ENCODE measurements at places on chromosomes 7 and 10.

DNA sequence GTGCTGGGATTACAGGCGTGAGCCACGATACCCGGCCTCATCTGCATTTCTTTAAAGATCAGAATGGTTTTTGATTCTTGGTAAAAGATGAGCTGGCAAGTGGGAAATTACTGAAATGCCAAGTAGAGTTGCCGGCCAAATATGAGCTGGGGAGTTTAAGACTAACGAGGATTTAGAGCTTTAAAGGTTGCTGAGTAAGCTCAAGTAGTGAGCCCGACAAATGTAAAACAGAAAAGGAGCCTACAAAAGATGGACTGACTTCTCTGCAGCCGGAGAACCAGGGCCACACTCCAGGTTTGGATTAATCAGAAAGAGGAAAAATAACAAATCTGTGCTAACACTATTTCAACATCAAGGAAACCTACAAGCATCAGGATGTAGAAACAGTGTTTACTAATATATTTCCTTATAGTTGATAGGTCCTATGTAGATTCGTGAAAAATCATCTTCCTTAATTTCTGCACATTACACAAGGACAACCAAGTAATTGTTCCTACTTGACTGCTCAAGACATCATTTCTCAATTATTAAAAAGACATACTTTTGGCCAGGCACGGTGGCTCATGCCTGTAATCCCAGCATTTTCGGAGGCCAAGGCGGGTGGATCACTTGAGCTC lies 49.6 kb downstream of the MPP7 start:
- DNase-seq = no peak

- DNase-seq = no peak
These were observed 21.3 kb downstream of the PTPN12 start for GRCh38 chr7:77558284-77558967.

DNA sequence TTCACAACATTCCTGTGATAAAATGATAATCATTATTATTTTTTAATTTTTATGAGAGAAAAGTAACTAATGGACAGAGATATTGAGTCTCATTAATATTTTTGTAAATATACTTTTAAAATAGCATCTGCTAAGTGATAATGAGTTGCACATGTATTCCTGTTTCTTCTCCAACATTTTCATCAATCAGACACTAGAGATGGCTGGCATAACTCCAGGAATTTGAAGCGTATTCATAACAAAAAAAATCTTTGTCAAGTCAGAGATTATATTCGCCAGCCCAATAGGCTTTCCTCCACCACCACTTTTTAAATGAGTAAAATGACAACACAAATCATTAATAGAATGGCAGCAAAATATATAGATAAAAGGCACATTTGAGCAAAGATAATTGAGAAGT lies 524.0 kb upstream of the KCND2 start:
- DNase-seq = no peak

DNA sequence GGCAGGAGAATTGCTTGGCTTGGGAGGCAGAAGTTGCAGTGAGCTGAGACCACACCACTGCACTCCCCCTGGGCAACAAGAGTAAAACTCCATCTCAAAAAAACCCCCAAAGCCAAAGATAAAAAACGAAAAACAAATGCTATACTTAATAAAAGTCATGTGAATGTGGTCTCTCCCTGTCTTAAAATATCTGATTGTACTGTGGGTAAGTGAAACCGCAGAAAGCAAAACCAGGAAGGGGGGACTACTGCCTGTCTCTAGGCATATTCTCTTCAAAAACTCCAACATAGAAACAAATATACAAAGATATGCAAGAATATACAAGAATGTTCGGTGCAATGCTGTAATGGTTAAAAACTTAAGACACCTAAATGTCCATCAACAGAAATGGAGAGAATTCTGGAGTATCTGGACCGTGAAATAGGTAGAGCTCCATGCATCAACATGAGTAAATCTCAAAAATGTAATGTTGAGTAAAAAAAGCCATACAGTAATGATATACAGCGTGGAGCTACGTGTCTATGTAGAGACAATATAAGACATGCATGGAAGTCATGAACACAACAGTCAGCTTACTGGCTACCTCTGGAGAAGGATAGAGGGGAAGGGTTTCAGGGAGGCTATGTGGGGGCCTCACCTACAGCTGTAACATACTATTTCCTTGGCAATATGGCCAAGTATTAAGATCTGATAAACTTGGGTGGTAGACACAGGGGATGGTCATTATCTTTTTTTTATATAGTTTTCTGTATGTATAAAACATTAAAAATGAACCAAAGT lies 2.1 kb downstream of the ZNF394 start:
- DNase-seq = no peak

GRCh38 chr7:91685544-91685943 lies 195.0 kb downstream of the MTERF1 start:
- no peak for DNase-seq

DNA sequence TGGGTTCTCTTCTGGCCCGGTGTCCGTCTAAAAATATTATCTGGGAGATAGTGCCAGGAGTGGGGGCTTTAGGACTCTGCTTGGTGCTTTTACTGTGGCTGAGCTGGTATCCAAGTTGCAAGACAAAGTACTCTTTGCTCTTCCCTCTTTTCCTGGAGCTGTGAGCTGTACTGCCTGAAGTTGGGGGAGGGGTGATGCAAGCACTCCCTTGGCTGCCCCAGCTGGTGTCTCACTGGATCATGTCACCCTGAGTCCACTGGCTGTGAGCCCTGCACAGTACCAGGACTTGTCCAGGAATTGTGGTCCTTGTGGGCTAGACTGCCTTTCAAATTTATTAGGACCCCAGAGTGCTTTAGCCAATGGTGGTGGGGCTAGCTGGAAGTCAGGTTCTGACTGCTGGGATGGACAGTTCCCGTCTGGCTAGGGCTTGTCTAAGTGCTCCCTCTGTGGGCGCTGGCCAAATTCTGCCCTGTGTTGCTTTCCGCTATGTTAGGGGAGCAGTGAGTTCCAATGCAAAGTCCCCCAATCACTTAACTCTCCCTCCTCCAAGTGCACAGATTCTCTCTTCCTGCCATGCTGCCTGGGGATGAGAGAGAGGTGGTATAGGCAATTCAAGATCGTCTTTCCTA lies 13.1 kb downstream of the CC2D2B start:
- no peak for DNase-seq

GRCh38 chr10:42304341-42304740 lies 334.0 kb downstream of the ZNF33B start:
- DNase-seq = peak; percentile 59

GRCh38 chr7:131111081-131111576 lies 216.5 kb upstream of the MKLN1 start:
- no peak for DNase-seq

GRCh38 chr7:151626422-151627115 lies 106.9 kb upstream of the RHEB start:
- peak; percentile 29 for DNase-seq

DNA sequence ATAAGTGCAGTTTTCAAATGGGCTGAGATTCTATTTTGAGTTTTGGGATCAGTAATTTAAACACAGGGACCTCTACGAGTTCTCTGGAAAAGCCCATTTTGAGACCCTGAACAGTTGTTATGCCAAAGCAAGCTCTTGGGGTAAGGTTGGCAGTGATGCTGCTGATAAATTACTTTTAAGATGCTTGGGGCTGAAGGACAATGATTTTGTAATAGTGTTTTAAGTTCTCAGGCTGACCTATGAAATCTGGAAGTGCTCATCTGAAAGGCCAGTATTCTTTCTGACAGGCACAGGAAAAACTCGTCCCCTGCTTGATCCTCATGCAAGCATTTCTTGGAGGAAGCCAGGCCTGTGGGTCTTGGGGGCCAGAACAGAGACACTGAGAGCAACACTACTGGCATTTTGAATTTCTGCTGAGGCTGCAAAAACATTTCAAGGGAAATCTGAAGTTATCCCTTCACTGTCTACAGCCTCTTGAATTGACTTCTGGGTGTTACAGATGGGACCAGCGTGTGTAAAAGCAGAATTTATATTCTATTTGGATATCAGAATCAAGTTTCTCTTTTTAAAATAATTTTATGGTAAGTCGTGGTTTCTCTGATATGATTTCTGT lies 79.7 kb downstream of the AUTS2 start:
- no peak for DNase-seq

GRCh38 chr7:129889133-129889844 lies 63.5 kb downstream of the UBE2H start:
- DNase-seq = no peak

DNA sequence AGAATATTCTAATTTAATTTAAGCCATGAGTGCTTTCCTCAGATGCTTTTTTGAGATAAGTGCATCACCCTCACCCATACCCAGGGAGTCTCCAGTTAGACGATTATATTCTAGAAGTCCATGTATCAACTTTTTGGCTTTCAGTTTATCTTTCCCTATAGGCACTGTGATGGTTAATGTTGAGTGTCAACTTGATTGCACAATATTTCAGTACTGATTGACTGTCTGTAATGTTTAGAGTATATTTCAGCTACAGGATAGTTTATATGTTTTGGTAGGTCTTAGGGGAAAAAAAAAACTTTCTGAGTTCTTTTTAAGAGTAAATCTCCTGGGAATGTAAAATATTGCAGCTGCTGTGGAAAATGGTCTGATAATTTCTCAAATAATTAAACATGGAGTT lies 535.4 kb downstream of the ADRA2A start:
- DNase-seq = no peak

- DNase-seq = no peak
These were observed 610.5 kb downstream of the ACTR3B start for GRCh38 chr7:153370092-153370491.

GRCh38 chr7:47583739-47584535 lies 2.0 kb upstream of the TNS3 start:
- no peak for DNase-seq

GRCh38 chr10:71353639-71354038 lies 34.6 kb downstream of the SLC29A3 start:
- no peak for DNase-seq

GRCh38 chr10:21047096-21047495 lies 150.0 kb upstream of the NEBL start:
- DNase-seq = no peak

DNA sequence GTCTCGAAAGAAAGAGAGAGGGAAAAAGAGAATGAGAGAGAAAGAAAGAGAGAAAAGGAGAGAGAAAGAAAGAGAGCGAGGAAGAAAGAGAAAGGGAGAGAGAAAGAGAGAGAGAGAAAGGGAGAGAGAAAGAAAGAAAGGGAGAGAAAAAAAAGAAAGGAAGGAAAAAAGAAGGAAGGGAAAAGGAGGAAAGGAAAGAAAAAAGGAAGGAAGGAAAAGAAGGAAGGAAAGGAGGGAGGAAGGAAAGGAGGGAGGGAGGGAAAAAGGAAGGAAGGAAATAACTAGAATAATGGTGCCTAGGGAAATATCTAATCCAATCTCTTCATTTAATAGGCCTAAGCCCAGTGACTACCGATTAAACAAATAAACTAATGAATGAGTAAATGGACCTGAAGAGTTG lies 85.4 kb upstream of the LYZL1 start:
- no peak for DNase-seq

DNA sequence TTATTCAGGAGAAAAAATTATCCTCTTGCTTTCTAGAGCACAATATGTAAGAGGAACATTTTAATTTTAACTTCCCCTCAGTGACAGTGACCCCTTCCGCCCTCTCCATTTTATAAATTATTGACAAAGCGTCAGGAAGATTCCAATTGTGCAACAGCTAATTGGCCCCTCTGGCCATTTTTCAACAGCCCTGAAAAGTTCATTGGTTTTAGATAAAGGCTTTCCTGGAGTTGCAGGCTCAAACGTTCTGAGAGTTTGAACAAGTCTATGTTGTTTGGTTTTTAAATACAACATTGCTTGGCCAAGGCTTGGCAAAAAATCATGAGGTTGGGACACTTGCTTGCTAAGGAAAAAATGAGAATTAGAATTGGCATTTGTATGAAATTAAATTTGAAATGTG lies 422.2 kb upstream of the ANKRD30A start:
- DNase-seq = no peak

DNA sequence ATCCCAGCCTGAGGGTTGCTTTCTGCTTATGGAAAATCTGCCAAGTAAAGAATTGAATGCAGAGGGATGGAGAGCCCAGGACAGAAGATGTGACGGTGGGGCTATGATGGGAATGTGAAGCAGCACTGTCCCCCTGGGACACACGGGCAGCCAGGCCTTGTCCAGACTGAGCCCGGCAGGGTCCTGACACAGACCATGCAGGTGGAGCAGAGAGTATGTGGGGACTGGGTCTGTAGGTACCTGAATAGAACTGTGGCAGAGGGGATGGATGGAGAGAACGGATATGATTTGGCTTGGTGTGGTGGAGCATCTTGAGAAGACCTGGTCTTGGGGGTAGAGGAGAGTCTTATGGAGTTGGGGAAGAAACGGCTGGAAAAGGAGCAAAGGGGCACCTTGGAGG lies 732 bp upstream of the LRRC18 start:
- DNase-seq = no peak

GRCh38 chr7:138286846-138287245 lies 173.2 kb upstream of the TRIM24 start:
- no peak for DNase-seq

GRCh38 chr10:11595395-11595692 lies 16.1 kb downstream of the USP6NL start:
- DNase-seq = no peak

DNA sequence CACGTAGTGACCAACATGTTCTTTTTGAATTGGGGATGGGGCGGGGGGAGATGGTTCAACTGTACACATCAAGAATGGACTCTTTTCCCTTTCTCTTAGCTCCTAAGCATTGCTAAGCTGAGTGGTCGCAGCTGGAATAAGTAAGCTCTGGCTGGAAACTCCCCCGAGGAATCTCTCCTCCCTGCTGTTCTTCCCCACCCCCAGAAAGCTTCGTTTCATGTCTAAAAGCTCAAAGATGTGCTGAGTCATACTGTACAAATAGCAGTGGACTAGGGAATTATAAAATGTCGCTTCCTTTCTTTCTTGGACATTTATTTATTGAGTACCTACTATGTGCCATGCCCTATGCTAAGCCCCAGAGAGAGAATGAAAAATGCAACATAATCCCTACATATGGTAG lies 191.1 kb upstream of the ADO start:
- no peak for DNase-seq

- no peak for DNase-seq
These were observed 28.4 kb downstream of the DPCD start for GRCh38 chr10:101616415-101617101.

GRCh38 chr7:122212754-122213153 lies 68.7 kb upstream of the AASS start:
- DNase-seq = no peak

GRCh38 chr10:84200537-84201243 lies 6.4 kb downstream of the CDHR1 start:
- DNase-seq = no peak

- DNase-seq = peak; percentile 89
These were observed at the start of gene ZMIZ1 for GRCh38 chr10:79068562-79069324. Gene ZMIZ1 (plus strand): TSS chr10:79068966. CDS start chr10:79201633, 132,667 bp downstream.

- no peak for DNase-seq
These were observed 101.8 kb upstream of the FZD8 start for GRCh38 chr10:35743851-35744250.

Measured in neuronal stem cell (in vitro differentiated cells).